ENCODE measurements at places on chromosomes 1 and 21. TPM values are rescaled to one million over a fixed set of nuclear protein-coding genes. Genes with fewer than 3 reads are reported as not detected.

The RBBP5 gene
- total RNA-seq: 20.4 TPM

The C4BPB gene
- 0.14 TPM for total RNA-seq

The SLC22A15 gene
- total RNA-seq: 6.8 TPM

The ARHGAP30 gene
- total RNA-seq: under 0.01 TPM

The RABGAP1L gene
- total RNA-seq: 22.3 TPM

The LCE2A gene
- total RNA-seq: not detected

The SAMSN1 gene
- not detected for total RNA-seq

The ITLN2 gene
- not detected for total RNA-seq

The ATAD3C gene
- not detected for total RNA-seq

All from smooth muscle cell of bladder (primary cell).